Stimulated activated CD4-positive, alpha-beta T cell treated with anti-CD3 and anti-CD28 coated beads, TNF-alpha, amount 100 ng/mL, for 24 hours (primary cell): ENCODE measurements at places on chromosomes 13 and 19.

GRCh38 chr13:111862836-111863815, 203.8 kb upstream of the SOX1 start:
- DNase-seq: no peak

- peak; percentile 53 for DNase-seq
Measured at GRCh38 chr19:14031719-14032480, at the start of gene IL27RA. Gene IL27RA (plus strand): TSS chr19:14031762. CDS start chr19:14031873, 111 bp downstream.

- DNase-seq: no peak
Measured at GRCh38 chr13:28792992-28793391, 27.1 kb upstream of the MTUS2 start.

DNA sequence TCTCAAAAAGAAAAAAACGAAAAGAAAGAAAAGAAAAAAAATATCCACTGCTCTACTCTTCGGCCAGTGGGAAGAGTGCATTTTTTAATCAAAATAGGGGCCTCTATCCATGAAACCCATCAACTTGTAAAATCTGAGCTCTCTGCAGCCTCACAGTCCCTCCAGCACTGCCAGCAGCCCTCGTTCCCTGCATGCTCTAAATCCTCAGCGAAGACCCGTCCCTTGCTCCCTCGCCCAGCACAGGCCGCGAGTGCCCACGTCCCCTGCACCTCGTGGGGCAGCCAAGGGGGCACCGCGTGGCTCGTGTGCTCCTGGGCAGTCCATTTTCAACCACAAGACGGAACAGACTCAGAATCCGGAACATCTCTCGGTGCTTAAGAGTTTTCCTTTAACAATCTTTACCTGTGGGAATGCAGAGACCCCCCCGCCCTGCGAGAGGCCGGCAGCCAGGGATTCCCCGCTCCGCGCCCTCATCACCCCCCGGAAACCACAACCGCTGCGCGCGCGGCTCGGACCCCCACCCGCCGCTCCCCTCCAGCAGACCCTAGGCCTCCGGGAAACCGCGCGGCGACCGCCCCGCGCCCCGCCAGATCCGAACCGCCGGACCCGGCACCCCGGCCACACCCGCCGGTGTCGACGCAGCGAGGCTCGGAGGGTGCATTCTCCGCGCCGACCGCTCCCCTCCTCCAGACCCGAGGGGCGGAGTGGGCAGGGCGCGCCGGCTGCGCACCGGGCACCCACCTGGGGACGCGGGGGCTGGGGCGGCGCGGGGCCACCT, 638 bp downstream of the ANKRD27 start:
- no peak for DNase-seq
